Mesangial cell (primary cell): ENCODE measurements at places on chromosomes 7 and 10. TPM values are rescaled to one million over a fixed set of nuclear protein-coding genes. Genes with fewer than 3 reads are reported as not detected.

ZNF365 gene
- total RNA-seq, result 2.7 and 2.8 TPM in 2 replicates

PIK3CG gene
- total RNA-seq, result not detected in 2 replicates

RSPH10B gene
- total RNA-seq, result 0.89 TPM in 1 of 2 replicates, not detected in the other

KLLN gene
- 0.13 and 0.49 TPM in 2 replicates for total RNA-seq

NKX1-2 gene
- not detected in 2 replicates for total RNA-seq

TCERG1L gene
- under 0.01 TPM in 1 of 2 replicates, not detected in the other for total RNA-seq

RNF148 gene
- not detected in 2 replicates for total RNA-seq

EPO gene
- total RNA-seq, result not detected in 2 replicates

NUDT13 gene
- total RNA-seq, result 2.0 and 4.4 TPM in 2 replicates

IL2RA gene
- total RNA-seq, result not detected in 2 replicates

MUC3A gene
- not detected in 2 replicates for total RNA-seq

SFTPA2 gene
- not detected in 2 replicates for total RNA-seq

FAM221A gene
- 3.3 and 5.1 TPM in 2 replicates for total RNA-seq

GPR26 gene
- total RNA-seq, result not detected in 2 replicates

AOC1 gene
- total RNA-seq, result not detected in 2 replicates
